ENCODE measurements at places on chromosomes 13 and 19.

GRCh38 chr13:108741930-108742329 is 112.5 kb downstream of the MYO16 start:
- no peak for DNase-seq

DNA sequence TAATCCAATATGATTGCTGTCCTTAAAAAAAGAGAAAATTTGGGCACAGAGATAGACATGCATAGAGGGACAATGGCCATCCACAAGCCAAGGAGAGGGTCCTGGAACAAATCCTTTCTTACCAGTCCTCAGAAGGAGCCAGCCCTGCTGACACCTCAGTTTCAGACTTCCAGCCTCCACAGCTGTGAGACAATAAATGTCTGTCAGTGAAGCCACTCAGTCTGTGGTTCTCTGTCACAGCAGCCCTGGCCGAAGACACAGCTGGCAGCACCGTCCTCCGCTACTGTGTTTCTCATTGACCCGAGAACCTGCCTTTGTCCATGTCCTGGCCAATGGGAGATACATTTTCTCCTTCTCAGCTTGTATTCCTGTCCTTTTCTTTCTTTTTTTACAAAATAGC is 207.9 kb downstream of the TM9SF2 start:
- no peak for DNase-seq

DNA sequence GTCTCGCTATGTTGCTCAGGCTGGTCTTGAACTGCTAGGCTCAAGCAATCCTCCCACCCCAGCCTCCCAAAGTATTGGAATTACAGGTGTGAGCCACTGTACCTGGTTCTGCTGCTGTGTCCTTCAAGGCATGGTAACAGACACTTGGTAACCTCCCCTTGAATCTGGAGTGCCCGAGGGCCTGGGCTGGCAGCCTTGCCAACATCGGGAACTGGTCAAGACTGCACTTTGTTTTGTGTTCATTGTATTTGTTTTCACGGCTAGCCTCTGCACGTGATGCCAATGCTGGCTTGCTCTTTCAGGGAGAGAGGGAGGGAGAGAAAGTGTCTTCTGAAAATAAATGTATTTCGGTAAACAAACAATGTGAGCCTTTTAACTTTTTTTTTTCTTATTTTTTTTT is 12.0 kb downstream of the CERS4 start:
- DNase-seq, result no peak

DNA sequence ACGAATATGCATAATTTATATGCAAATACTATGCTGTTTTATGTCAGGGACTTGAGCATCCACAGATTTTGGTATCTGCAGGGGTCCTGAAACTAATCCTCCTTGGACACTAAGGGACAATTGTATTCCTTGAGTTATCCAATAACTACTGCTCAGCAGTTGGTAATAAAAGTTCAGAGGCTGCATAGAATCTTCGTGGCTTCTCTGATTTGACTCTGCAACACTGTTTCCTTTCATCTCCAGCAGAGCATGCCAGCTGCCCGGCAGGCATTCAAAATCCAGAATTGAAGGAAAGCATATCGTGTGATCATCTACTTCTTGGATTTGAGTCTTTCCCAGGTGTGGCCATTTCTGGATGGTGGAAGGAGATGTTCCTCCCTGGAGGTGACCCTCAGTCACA is 64.5 kb upstream of the MRI1 start:
- no peak for DNase-seq

DNA sequence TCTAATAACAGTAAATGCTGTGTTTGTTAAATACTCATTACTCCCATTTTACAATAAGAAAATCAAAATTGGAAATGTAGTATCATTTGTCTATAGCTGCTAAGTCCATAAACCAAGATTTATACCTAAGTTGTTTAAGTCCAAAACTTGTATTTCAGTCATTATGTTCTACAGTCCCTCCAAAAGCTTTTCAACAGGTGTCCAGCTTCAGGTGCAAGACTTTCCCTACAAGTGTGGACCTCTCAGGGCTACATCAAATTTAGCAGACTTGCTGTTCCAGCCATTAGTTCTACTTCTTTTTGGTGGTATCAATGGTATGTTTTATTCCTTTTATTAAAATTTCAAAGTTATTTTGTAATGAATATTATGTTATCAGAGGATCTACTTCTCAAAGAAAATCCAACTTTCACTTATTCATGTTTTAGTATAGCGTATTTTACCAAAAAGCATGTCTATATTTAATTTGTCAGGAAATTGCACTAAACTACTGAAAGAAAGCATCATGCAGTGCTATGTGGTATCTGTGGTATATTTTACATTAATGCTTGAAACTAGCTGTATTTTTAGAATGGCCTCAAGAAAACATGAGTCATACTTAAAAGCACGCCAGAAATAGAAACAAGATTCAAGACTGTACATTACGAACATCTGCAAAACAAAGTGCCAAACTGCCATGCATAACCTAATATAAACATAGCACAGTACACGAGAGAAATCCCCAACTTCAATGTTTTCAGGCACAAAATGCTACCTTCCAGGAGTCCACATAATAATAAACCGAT is 44.5 kb downstream of the VWA8 start:
- DNase-seq, result no peak

DNA sequence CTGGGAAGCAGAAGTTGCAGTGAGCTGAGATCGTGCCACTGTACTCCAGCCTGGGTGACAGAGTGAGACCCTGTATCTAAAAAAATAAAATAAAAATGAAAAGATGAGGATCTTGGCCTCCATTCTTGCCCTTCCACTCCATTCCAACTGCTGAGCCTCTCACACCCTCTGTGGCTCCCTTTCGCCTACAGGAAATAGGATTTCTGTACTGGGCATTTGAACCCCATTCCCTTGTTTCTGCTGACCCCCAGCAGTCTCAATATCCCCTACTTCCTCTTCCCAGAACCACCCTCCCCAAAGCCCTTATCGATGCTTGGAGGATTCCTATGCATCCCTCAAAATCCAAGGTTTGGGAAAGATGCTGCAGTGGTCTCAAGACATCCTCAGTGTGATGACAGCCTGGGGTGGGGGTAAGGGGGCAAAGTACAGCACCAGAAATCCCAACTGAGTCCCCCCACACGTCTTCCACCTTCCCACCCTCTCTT is 12.5 kb upstream of the GDF15 start:
- no peak for DNase-seq

GRCh38 chr19:30498707-30499106 is 126.5 kb downstream of the ZNF536 start:
- DNase-seq, result no peak

- no peak for DNase-seq
These were observed 32.7 kb upstream of the GPR183 start for GRCh38 chr13:99339736-99340397.

DNA sequence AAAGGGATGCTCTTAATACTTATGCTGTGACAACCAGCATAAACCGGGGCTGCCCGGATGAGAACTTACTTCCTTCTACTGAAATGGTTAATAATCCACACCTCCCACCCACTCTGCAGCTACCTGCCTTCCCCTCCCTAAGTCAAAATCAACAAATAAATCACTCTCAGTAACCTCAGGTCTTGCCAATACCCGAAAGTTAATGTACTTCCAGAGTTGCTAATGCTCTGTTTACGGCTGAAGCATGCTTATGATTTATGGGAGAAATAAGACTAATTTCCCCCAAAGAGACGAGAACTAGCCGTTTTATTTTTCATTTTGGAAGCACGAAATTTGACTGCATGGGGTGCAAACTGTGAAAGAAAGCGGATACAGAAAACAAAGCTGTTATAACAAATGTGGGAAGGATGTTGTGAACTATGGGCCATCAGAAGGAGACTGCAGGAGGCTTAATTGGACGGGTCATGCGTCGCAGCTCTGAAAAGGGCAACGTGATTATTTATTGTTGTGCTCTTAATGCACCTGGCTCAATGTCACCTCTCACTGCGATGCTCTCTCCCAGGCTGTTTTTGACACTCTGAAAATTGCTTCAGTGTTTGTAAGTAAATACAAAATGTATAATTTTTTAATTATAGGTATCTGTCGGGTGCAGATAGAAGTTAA is 114.0 kb upstream of the SLC7A1 start:
- DNase-seq, result peak; percentile 42

DNA sequence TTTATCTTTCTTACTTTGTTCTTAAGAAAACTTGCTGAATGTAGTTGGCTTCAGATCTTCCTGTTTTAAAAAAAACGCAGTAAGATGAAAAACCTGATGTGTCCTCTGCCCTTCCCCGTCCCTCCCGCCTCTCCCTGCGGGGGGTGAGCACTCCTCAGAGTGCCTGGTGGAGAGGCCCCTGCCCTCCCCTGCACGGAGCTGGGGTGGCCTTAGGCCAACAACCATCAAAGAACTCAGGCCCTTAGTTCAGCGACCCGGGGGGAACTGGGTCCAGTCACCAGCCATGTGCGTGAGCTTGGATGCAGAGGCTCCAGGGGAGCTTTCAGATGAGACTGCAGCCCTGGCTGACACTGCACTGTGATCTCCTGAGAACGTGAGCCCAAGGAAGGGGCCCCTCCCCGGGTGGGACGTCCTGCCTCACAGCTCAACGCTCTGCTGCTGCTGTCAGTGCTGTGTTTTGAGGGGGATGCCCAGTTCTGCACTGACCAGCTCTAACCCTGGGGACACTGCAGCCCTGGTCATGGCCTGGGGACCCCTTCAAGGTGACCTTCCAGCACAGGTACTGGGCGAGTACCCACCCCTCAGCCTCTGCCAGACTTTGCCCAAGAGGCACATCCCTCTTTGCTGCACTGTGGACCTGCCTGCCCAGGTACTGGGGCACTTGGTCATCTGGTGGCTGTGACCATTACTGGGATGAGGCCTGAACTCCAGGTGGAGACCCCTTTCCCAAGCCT is 42.7 kb downstream of the ANKRD10 start:
- DNase-seq, result no peak

GRCh38 chr19:9597027-9597426 is 12.7 kb upstream of the ZNF121 start:
- DNase-seq, result no peak

DNA sequence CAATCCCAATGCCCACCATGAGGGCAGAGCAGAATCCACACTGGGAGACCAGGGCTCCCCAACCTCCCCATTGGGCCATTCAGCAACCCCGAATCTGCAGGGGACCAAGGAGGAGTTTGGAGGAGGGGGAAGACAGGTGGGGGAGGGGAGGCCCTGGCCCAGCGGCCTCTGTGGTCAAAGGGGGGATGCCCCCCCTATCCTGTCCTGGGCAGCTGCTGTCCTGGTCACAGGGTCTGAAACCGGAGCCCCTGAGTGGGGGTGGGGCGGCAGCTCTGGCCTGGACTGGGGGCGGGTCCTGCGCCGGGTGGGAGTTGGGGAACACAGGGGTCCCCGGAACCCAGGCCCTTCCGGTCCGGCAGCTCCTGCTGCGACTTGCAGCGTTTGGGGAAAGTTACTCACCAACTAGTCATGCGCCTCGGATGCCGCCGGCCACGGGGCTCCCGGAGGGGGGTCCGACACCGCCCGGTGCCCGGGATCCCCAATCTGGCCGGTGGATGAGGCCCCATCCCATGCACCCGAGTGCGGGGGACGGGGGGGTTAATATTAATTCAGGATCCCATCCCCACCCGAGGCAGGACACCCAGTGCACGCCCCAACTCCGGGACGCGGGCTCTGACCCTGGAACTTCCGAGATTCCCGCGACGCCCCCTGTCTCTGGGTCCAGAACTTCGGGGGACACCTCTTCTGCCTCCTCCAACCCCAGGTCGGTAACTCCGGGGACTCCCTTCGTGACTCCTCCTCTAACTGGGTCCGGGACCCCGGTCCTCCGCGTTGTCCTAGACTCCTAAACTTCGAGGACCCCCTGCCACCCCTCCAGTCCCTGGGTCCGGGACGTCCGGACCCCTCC is 872 bp downstream of the HOMER3 start:
- DNase-seq, result no peak

DNA sequence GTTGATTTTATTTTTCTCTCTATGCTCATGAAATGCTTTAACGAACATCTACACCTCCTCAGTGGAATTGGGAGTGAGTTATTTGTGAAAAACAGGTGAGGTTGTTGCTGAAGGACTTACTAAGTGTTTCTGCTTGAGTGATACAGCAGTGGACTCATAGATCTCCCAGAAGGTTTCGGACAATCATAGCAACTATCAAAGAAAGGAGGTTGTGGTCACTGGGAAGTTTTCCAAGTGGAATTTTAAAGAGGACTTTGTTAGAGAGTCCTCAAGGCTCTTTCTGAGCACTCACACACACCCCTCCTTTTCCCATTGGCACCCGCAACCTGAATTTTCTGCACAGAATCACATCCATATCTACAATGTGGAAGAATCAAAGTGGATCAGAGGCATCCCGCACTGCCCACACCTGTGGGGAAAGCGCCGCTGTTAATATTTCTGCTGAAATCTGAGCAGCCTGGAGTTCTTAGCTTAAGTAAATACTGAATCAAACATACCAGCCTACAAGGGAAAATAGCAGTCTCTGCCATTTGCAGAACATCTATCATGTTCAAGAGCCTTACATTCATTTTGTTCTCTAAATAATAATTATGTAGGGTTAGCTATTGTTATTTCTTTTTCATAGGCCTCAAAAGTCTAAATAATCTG is 719.4 kb downstream of the DIAPH3 start:
- no peak for DNase-seq

DNA sequence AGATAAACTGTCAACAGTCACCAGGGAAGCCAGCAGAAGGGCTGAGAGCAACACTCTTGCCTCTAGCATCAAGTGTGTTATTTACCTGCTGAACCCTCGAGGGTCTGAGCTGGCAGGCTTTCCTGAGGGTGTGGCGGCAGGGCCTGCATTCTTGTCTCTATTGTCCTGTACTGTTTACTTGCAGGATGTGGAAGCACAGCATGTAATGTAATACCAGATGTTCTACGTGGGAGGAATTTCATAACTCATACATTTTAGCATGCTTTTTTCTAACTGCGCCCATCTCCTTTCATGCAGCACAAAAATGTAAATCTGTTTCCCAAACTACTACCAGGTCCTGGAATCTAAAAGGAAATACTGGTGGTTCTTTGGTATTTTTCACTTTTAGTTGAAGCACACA is 153.1 kb downstream of the RGCC start:
- no peak for DNase-seq

DNA sequence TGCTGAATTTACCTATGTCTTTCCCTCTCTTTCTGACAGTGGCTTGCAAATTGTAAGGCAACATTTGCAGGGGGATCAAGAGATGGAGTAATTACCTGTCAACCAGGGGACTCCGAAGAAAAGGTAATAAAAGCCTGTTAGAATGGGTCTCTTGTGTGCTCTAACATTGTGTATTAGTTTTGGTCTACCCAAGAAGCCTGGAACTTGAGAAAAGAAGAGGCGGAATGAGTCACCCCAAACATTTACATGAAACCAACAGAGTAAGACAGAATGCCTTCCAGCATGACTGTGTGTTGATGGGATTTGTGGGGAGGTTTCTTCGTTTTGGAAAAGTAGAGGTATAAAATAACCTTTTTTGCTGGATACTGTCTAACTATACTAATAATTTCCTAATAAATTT is 36.7 kb downstream of the ZAR1L start:
- no peak for DNase-seq

GRCh38 chr13:111388851-111389500 is 68.5 kb downstream of the TEX29 start:
- DNase-seq, result no peak
